SJCRH30 (cell line): ENCODE measurements at places on chromosomes 2 and 18. TPM values are rescaled to one million over a fixed set of nuclear protein-coding genes. Genes with fewer than 3 reads are reported as not detected.

- no peak for DNase-seq
Measured at GRCh38 chr2:102276549-102277201, 34.7 kb upstream of the IL1RL1 start.

DNA sequence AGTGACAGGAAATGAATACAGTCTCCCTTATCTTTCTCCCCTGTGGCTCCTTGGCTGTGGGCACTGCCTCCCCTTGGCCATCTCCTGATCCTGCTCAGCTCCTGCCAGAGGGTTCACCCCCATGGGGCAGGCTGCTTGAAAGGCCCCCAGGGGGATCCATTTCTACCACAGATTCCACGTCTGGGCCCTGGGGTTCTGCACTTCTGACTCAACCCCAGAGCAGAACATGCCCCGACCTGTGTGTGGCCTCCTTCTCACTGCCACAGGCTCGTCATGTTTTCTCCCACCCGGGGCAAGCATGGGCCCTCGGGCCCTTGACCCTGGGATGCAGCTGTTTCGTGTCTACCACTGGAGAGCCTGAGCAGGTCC is 122.2 kb downstream of the ACKR3 start:
- peak; percentile 85 for DNase-seq

GRCh38 chr2:241649404-241649803 is 11.9 kb downstream of the ATG4B start:
- DNase-seq = no peak

DNA sequence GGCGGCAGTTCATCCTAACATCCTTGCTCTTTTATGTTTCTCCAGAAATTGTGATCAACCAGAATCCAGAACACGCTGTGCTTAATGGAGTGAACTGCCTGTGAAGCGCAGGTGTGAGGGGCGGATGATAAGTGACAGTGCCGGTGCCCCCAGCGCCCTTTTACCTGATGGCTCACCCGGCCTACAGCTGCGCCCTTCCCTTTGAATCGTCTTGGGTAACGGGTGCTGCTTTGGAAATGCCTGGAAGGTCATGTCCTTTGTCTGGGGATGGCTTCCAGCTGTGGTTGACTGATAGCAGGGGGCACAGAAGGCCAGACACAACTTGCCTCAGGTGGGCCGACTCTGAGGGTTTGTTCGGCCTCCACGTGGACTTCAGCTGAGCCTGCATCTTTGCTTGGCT is 119.4 kb downstream of the LPIN1 start:
- no peak for DNase-seq

DNA sequence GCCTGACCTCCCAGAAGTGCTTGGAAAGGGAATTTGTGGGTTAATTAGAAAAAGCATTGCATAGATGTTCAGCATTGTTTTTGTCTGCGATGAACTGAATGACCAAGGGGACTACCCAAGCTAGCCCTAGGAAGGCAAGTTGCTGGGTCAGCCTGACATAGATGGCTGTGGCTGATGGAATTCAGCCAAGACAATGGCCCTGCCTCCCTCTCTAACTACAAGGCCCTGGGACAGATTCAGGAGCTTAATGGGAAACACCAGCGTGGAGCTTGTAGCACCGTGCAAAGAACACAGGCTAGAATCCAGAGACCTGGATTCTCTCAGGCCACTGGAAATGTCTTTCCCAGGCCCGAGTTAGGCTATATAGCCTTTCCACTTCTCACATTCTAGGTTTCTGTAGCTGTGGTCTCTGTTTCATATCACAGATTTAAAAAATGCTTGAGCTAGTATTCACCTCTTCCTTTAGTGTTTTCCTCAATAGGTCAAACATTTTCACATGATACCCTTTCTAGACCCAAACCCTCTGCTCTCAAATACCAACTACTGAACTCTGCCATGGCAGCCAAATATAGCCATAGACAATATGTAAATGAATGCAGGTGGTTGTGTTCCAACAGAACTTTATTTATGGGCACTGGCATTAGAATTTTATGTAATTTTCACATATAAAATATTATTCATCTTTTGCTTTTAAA is 294.3 kb upstream of the MEX3C start:
- DNase-seq = no peak

GRCh38 chr2:30826481-30826880 is 19.2 kb upstream of the CAPN13 start:
- DNase-seq = peak; percentile 38

- DNase-seq = no peak
Measured at GRCh38 chr18:56176751-56177150, 461.6 kb downstream of the TXNL1 start.

DNA sequence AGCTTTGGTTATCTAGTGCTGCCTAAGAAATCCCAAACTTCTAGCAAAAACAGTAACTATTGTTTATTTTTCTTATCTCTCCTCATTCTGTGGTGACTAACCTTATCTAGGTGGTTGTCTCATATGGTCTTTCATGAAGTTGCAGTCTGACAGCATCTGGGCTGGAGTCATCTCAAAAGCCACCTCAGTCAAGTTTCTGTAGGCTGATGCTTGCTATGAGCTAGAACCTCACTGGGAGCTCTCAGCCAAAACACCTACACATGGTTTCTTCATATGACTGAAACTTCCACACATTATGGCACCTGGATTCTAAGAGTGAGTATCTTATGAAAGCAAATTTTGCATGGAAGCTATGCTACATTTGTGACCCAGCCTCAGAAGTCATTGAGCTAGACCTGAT is 596.4 kb upstream of the VRK2 start:
- DNase-seq = no peak

DNA sequence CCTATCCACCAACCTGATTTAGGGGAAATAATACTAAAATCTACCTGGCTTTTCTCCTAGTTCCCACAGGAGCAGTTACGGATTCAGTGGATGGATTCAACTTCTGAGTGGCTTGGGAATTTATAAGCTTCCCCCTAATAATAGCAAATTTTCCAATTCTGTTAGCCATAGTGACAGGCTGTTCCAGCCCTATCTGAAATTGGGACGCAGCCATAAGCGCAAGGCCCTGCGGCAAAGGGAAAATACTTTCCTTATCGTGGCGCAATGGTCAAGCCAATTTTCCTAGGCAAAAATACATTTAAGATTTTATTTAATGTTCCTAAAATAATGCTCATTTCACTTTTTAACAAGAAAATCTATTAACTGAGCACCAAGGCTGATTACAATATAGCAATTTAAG is 49.7 kb downstream of the CDH2 start:
- DNase-seq = no peak

DNA sequence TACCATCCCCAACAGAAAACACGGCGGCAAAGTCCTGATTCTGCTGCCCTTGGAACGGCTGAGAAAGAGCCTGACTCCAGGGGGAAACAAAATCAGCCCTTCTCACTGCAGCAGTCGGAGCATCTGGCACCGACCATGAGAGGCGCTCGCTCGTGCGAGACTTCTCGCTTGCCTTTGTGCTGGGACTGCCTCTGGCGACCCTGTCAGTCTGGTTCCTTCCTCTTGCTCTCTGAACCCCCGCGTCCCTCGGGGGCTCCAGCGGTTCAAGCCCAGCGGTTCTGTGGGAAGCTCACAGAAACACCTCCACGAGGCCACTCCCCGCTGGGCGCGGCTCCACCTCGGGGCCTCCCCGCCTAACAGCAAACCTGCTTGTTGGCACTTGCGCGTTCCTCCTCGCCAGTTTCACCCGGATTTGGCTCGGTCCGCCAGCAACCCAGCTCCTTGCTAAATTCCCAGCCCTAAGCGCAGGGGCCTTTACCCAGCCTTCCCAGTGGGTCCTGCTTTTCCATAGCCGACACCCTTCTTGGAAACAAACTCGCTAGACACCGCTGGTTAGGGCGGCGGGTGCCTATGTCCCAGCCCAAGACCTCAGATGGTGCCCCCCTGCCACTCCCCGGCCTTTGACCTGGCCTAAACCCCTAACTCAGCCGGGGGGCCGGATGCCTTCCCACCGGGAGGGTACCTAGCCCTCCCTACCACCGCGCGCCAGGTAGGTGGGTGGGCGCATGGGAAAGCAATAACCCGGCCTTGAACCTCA is 2.2 kb downstream of the RND3 start:
- DNase-seq = peak; percentile 71

DNA sequence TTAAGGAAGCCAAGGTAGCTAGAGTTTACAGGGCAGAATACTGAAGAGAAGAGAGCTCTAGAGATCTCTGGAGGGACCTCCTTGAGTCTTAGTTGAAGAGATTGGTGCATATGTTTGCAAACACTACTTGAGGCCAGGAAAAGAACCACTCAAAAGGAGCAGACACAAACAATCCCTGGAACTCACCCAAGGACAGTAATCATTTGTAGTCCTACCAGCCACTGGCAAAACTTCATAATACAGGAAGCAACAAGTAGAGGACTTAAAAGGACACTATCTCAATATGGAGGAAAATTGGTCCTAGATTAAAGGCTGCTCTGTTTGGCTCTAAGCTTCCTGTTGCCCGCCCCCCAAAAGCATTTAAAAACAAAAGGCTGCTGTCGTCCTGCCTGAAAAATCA is 46.9 kb upstream of the UBXN4 start:
- DNase-seq = no peak

DNA sequence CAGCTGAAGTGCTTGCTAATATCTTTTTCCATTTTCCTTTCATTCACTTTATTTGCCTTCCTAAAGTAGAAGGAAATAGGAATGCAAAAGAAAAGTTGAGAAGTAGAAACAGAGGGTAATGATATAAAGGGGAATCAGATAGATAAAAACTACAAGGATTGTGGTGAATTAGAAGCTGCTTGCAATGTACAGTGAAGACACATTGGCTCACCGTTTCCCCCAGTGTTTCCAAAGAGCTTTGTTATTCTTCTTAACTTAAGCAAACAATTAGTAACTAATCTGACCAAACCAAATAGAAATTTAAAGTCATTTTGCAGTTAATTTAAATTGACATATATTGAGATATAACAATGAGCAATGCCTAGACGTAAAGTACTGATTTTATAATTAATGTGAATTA is 63.4 kb downstream of the RELCH start:
- no peak for DNase-seq

DNA sequence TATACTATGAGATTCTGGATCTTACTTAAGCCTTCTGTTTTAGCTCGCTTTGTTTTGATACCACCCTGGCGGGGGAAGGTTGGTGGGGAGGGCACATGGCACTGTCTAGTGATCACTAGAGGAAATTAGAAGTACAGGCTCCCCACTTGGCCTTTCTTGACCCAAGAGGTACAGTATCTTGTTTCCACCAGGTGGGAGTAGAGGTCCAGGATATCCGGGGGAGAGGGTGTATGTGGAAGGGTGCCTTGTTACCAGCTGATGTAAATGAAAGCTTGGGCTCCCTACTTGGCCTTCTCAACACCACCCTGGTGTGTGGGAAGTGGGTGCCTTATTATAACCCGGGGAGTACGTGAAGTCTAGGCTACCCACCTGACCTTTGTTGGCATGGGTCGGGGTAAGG is 7.5 kb downstream of the GALNT1 start:
- no peak for DNase-seq

GRCh38 chr18:10381951-10382350 is 72.5 kb upstream of the APCDD1 start:
- no peak for DNase-seq

- DNase-seq = peak; percentile 78
Measured at GRCh38 chr2:119678021-119678656, 862 bp upstream of the TMEM177 start.

Gene ABCG8
- total RNA-seq = 0.04 TPM in 1 of 2 replicates, not detected in the other

Gene SCN3A
- 6.1 and 7.7 TPM in 2 replicates for total RNA-seq

Gene RAB3GAP1
- 46.2 and 52.9 TPM in 2 replicates for total RNA-seq

Gene KCNIP3
- total RNA-seq = not detected in 2 replicates

Gene MARCHF4
- total RNA-seq = not detected in 2 replicates
